ENCODE measurements at places on chromosomes 4 and X. TPM values are rescaled to one million over a fixed set of nuclear protein-coding genes. Genes with fewer than 3 reads are reported as not detected.

Gene ZNF280C
- 8.4 TPM for total RNA-seq

Gene SPRY1
- total RNA-seq, result 1.1 TPM

Gene FAT1
- 67.0 TPM for total RNA-seq

Gene ARHGEF38
- not detected for total RNA-seq

Gene MAGEA8
- not detected for total RNA-seq

Gene SMIM31
- total RNA-seq, result not detected

Gene SSX4B
- not detected for total RNA-seq

Gene USP17L28
- not detected for total RNA-seq

Gene NPNT
- total RNA-seq, result 0.07 TPM

Gene HSFX3
- total RNA-seq, result not detected

GRCh38 chr4:30754021-30754420 is 33.9 kb downstream of the PCDH7 start:
- peak; percentile 17 for DNase-seq

DNA sequence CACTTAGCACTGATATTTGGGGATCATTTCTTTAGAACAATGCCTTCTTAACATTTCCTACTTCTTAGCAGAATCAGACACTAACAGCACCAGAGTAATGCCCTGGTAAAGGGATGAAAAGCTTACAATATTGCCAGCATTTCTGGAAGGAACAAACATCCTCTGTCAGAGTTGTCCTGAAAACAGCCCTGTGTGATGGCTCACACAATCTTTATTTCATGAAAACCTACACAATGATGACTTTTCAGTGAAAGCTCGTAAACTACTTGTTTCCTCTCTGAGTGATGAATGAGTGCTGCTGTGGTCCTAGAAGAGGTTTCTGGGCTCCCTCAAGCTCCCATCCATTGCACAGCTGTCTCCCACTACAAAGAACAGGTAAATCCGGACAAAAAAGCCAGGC is 52.8 kb downstream of the GPC4 start:
- no peak for DNase-seq

DNA sequence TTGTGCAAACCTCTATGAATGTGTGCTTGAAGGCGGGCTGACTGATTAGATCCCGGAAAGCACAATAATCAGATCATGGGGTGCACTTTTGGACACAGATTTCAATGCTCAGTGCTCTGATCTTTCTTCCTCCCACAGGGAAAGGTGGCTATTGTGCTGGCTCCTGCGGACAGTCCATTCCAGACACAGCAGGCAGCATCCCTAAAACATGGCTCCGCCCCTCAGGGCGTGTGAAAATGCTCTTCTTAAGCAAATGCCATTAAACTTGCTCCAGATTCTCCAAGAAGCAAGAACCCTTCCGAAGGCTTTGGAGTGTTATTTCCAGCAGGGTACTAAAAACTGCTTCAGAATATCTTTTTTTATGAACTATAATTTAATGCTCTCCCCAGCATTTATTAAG is 100.0 kb downstream of the SLC2A9 start:
- no peak for DNase-seq

GRCh38 chrX:9392445-9392844 is 72.4 kb upstream of the TBL1X start:
- DNase-seq, result peak; percentile 36

GRCh38 chr4:168857546-168858314 is 152.3 kb downstream of the CBR4 start:
- DNase-seq, result peak; percentile 63

DNA sequence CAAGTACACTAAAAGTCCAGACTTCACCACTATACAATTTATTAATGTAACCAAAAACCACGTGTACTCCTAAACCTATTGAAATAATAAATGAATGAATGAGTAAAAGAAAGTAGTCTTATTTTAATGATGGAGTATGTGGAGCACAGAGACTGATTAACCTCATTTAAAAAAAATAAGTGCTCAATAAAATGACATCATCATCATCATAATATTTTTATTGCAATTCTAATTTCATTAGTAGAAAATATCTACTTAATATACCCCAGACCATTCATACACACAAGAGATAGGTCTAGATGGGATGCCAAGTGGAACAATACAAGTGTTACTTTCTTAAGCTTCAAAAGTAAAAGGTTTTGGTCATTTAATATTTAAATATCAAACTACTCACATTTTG is 133.1 kb downstream of the ASB9 start:
- no peak for DNase-seq

DNA sequence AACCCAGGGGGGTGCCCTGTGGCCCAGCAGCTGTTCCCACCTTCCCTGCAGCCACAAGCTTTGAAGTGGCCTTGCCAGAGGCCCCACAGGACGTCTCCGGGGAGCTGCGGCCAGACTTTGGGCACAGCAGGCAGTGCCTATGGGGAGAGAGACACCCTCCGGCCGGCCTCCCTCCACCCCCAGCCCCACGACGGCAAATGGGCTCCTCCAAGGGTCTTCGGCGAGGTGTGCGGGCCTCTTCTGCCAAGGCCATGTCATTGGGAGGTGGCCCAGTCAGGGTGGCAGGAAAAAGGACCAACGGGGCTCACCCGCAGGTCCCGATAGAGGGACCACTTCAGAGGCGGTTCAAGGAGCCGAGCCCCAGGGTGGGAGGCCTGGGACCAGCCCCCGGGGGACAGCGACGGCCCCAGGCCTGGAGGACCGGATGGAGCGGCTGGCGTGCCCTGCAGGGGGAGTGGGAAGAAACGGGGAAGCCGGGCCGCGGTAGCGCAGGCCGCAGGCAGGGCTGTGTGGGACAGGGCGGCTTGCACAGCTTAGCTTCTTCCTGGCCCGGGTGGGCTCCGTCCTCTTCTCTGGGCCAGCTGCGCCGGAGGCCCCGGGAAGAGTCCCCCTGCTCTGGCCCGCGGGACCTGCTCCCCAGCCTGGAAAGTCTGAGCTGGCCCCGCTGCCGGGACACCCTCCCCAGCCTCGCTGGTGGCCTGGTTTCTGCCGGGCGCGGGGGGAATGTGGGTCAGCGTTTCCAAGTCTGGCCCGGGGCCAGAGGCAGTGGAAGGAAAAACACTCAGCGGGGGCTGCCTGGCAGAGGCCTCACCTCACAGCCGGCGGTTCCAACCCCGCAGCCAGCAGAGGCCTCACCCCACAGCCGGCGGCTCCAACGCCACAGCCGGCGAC is 21.9 kb upstream of the SPON2 start:
- peak; percentile 12 for DNase-seq

GRCh38 chr4:6009452-6009851 is 8.8 kb downstream of the C4orf50 start:
- DNase-seq, result no peak

- DNase-seq, result no peak
These were observed 1.8 kb downstream of the TBC1D1 start for GRCh38 chr4:37892641-37893040.

- no peak for DNase-seq
These were observed 182.8 kb downstream of the GUCY2F start for GRCh38 chrX:109299091-109299490.

DNA sequence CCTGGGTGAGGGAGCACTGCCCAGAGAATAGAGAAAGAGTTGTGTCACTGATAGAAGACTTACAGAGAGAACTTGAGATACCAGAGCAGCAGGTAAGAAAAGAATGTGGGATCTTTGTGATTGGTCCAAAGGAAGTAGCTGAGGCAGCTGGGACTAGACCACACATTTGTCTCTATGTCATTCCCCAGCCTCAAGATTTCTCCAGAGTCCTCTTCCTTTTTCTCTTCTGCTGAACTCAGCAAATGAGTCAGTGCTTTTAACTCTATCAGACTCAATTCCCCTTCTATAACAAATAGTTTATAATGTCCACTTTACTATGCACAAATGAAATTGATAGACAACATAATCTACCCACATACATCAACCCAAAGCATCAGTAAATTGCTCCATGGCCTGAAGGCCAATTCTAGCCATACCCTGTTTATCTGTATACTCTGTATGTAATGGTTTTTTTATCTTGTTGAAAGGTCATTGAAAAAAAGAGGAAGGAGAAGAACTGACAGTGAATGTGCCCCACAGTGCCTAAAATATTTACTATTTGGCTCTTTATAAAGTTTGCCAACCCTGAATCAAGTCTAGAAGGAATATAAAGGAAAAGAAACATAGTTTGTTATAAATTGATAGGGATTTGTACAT is 38.2 kb downstream of the ETDC start:
- no peak for DNase-seq

DNA sequence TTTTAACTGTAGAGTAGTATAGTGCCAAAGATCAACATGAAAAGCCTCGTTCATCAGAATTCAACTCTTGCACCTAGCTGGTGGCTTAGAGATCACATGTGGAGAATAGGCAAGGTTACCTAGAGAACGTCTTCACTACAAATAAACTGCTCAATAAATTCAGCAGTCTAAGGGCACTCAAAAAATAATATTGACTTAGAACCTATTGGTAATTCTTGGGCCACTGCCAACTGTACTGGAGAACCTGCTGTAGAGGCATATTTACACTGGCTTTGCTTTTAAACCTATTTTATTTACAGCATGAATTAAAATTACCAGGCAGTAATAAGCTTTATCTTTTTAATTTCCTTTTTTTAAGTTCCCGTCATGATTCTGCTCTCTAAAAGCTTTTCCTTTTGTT is 343.7 kb downstream of the PDHA2 start:
- no peak for DNase-seq

DNA sequence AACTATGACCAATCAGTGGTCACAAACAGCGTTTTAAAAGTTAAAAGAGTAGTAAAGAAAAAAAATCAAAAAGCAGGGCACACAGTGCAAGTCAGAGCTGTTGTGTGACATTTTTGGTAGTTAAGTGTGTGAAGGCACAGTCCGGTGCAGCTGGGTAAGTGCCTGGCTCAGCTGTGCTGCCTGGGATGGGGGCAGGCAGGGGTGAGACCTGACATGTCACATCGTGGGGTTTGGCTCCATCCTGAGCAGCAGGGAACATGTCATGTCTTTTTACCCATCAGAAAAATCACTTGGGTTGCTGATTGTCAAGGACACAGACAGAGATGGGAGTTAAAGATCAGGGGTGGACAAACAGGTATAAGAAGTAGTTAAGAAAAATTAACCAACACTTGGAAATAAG is 125.1 kb downstream of the NSUN7 start:
- no peak for DNase-seq

DNA sequence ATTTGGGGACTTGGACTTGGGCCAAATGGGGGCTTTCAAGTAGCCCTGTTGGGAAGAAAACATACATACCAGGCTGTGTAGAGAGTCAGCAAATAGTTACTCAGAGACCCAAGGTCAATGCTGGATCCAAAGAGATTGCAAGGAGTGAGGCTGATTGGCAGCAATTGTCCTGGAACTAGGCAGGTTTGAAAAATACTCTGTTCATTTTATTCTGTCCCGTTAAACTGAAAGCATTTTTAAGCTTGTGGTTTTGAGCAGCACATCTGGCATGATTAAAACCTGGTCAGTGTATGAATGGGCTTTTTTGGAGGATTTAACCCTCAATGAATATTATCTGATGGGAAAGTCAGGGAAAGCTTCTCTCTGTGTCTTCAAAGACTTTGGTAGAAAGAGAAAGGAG is 294.3 kb upstream of the BOD1L1 start:
- DNase-seq, result peak; percentile 60

DNA sequence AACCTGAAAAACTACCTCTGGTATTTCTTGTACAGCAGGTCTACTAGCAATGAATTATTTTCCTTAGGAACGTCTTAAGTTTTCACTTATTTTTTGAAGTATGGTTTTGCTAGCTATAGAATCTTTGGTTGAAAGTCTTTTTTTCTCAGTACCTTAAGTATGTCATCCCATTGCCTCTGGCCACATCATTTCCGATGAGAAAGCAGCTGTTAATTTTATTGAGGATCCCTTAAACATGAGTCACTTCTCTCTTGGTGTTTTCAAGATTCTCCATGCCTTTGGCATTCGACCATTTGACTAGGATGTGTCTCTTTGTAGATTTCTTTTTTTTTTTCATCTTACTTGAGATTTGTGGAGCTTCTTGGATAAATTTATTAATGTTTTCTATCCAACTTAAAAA is 803.8 kb upstream of the AMOT start:
- peak; percentile 82 for DNase-seq

GRCh38 chr4:5144384-5144783 is 93.1 kb downstream of the STK32B start:
- no peak for DNase-seq

DNA sequence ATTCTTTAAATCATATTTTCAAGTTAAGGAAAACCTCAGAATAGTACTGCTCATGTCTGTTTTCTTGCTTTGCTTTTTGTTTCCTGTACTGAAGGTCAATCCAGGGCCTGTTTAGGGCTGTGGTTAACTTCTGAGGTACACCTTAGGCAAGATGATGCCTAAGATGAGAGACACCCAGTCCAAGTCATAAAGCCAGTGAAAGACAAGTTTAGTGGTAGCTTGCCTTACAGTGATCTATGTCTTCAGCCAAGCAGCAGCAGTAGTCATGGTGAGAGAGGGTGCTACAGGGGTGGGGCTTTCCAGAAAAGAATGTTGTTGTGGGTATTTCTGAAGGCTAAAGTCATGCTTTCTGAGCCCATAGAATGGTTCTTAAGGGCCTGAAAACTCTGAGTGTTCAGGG is 173.7 kb downstream of the VSIG4 start:
- DNase-seq, result no peak

- peak; percentile 35 for DNase-seq
These were observed 2521.4 kb downstream of the ARAP2 start for GRCh38 chr4:33722800-33723516.

DNA sequence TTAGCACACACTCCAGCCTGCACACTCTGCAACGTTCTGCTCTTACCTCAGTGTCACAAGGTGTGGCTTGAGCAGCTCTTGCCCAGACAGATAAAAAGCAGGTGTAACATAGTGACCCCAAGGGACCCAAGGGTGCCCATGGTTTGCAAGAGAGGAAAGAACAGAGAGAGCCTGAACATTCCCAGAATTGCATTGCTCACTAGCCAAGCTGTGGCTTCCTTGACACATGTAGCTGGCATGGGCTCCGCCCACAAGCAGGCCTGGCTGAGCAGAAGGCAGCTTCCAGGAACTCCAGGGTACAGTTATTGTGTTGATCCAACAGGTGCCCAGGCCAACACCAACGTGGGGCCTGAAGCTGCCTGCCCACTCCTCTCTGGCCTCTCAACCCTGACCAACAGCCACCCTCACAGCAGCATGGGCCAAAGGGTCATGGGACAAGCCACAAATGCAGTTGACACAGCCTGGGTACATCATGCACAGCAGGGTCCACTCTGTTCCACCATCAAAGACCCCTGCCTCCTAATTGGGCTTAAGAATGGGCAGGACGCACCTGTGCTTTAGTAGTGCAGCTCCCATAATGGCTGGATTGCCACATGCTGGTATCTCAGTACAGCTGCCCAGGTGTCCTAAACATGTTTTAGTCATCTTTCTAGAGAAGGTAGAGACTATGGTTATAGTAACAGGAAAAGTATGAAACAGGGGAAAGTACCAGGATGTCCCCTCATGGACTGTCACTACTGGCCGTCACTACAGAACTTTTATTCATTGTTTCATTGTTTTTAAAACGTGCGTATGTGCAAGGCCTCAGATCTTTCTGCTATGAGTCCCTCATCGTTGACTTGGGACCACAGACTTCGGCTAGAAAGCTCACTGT is 73.7 kb upstream of the ACSL1 start:
- peak; percentile 32 for DNase-seq
